ENCODE measurements at places on chromosomes 6 and 20.

GRCh38 chr6:2725999-2726567 lies 24.6 kb downstream of the MYLK4 start:
- DNase-seq = no peak

DNA sequence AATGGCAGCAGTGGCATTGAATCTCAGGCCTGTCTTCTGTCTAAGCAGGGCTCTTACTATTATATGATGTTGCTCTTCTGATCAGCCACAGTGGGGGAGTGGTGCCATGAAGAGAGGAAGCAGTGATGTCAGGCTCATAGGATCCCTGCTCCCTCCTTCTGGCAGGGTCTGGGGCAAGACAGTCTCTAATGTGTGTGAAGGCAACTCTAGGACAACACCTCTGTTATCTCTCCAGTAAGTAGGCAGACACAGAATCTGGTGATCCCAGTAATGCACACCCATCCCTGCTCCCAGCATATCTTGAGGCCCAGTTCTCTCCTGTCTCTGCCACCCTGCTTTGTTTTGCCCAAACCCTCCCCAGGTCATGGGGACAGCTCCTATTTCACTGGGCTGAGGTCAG lies 8.8 kb downstream of the C20orf202 start:
- no peak for DNase-seq

GRCh38 chr6:100465701-100466409 lies 1.1 kb upstream of the SIM1 start:
- DNase-seq = no peak

GRCh38 chr6:13234130-13234529 lies 94.2 kb downstream of the TBC1D7 start:
- DNase-seq = no peak

GRCh38 chr20:22546344-22546743 lies 38.0 kb downstream of the FOXA2 start:
- no peak for DNase-seq

DNA sequence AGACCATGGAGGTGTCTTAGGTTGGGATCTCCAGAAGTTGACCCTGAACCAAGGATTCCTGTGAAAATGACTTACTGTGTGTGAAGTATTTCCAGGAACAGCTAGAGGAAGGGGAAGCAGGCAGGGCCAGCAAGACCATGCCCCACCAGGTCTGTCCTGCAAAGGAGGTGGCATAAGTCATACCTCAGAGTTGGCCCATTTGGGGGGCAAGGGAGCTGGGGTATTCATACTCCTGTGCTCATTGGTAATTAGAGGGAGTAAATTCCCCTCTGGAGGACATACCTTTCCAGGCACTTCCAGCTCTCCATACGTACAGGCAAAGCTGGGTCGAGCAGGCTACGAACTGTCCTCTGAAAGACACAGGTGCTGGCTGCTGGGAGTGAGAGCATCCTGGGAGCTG lies 72.4 kb downstream of the STK35 start:
- no peak for DNase-seq

DNA sequence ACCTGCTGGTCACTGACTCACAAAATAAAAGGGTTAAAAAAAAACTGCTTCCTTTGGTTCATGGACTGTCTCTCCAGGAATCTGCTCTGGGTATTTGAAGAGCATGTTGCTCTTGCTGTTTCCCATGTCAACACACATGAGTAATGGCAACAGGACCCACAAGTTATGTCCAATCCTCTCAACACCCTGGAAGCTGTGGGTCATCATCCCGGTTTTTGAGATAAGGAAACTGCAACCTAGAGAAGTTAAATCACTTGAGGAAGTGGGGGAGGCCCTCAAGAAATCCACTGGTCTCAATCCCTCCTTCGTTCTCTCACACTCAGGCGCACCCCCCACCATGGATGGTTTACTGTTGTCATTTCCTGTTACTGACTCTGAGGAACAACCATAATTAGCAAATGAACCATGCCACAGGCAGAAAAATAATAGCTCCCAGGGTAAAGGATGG lies 12.4 kb downstream of the MAP1LC3A start:
- DNase-seq = no peak

DNA sequence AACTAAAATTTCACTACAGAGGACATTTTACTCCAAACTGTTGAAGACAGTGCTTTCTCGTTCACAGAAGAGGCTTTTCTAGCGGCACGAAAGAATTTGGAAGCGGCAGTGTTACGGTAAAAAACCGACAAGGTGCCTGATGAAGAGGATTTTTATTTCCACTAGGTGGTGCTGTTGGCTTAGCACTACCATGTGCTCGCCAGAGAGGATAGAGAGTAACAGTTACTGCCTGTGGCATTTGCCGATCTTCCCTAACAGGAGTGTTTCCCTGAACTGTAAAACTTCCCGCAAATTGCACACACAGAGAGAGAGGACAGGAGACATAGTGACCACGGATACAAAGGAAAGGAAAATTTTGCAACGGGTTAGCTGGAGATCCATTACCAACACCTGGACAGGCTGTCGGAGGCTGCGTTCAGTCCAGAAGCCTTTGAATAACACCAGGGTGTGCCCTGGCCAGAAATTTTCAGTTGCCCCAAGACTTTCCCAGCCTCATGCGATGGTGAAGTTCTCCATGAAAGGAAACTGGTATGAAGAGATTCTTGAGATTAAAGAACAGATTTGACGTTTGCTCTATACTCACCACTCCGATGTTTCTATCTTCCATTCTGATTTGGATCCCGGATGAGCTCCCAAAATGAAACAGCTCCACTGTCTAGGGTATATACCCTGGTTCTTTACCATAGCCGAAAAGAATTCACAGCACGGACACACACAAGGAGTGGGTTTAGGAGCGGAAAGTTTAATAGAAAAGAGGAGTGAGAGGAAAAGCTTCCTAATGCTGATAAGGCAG lies 48.1 kb downstream of the HLA-DPB1 start:
- DNase-seq = no peak

DNA sequence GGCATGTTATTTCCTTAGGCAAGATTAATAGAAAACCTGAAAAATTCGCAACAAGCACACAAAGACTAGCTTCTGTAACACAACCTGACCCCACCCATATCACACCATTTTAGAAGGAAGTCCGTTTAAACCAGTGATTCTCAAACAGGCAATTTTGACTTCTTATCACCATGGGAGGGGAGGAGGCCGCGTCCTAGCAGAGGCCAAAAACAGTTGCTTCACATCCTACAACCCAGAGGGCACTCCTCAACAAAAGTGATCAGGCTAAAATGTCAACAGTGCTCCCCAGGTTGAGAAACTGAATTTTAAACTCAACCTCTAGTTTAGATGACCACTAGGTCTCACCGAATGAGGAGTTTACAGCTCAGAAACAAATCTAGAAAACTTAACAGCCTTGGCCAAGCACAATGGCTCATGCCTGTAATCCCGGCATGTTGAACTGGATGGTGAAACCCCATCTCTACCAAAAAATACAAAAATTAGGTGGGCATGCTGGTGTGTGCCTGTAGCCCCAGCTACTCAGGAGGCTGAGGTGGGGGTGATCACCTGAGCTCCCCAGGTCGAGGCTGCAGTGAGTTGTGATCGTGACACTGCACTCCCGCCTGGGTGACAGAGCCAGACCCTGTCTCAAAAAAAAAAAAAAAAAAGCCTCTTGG lies 3.4 kb downstream of the SNX5 start:
- DNase-seq = no peak

- no peak for DNase-seq
Measured at GRCh38 chr20:57922083-57922482, 212.3 kb upstream of the PMEPA1 start.

DNA sequence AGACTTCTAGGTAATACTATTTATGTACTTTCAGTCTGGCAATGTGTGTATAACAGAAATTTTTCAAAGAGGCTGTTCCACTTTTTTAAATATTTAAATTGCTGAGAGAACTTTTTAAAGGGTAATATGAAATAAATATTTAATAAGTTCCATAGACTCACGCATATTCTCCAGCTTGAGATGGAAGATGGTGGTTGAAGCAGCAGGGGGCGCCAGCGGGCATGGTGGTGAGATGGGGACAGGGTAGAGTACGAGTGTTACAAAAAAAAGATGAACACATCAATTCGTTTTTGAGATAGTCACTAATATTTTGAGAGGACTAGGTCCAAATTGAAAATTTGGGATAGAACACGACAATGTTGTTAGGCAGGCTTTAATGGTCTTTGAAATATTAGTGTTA lies 68.4 kb downstream of the RSPO3 start:
- peak; percentile 69 for DNase-seq

DNA sequence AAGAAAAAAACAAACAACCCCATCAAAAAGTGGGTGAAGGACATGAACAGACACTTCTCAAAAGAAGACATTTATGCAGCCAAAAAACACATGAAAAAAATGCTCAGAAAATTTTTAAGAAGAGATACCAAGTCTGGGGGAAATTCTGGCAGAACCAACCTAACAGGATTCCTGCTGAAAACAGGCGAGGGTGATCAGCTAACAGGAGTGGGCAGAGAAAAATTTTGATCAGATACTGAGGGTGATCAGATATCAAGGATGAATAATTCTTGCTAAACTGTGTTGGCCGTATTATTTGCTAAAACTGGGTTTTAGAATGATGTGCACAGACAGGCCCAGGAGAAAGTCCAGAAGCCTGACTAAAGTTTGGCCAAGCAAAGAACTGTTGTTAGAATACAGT lies 557.3 kb downstream of the CD109 start:
- no peak for DNase-seq

DNA sequence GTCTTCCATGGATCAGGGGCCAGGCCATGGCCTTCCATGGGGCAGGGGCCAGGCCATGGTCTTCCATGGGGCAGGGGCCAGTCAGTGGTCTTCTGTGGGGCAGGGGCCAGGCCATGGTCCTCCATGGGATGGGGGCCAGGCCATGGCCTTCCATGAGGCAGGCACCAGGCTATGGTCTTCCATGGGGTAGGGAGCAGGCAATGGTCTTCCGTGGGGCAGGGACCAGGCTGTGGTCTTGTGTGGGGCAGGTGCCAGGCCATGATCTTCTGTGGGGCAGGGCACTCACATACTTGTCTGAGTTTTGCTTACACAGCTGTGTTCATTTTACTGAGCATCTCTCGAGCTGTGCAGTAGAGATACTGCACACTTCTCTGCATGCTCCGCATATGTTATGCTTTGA lies 57.3 kb upstream of the THBS2 start:
- DNase-seq = no peak

DNA sequence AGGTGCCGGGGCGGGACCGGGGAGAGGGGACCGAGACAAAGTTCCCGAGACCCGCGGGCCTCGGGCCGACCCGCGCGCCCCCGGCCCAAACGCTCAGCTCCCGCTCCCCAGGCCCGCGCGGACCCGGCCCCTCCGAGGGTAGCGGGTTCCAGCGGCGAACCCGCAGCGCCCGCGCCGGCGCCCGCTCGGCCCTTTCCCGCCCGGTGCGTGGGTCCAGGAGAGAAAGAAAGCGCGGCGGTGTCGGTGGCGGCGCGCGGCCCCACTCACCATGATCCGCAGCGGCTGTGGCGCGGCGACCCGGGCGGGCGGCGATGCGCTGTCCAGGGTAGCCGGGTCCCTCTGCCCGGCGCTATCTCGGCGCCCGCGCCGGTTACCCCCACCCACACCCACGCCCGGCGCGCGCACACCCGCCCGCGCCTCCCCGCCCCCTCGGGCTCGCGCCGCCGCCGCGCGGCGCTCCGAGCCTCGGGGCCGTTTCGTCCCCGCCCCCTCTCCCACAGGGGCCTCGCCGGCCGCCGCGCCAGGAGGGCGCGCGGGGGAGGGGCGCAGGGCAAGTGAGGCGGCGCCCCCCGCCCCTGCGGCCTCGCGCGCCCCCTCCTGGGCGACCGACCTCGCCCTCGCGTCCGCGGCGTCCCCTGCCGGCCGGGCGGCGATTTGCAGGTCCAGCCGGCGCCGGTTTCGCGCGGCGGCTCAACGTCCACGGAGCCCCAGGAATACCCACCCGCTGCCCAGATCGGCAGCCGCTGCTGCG lies at the start of gene ELOVL2:
Gene ELOVL2, minus strand, starts transcription at position 345 of the 751 bp plus-strand sequence. Its CDS starts 75 bp downstream, at position 270.
- DNase-seq = no peak

- no peak for DNase-seq
Measured at GRCh38 chr20:16308754-16309153, 264.5 kb downstream of the KIF16B start.

- no peak for DNase-seq
Measured at GRCh38 chr6:169862892-169863525, 111.6 kb downstream of the ERMARD start.

DNA sequence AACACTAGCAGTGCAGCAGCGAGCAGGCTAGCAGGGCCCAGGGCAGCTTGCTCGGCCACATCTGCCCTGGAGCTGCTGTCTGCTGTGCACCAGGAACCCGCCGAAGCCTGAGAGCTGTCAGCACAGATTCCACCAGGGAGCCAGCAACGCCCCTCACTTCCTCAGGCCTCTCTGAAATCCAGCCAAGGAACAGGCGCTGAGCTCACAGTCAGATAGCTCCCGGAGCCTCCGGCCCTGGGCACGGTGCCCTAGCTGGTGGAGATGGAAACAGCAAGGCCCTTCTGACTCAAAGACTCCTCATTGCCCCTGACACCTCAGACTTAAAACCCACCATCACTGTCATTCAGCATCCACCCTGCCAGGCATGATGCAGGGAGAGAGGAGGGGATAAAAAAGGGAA lies 839.4 kb downstream of the MAFB start:
- no peak for DNase-seq

DNA sequence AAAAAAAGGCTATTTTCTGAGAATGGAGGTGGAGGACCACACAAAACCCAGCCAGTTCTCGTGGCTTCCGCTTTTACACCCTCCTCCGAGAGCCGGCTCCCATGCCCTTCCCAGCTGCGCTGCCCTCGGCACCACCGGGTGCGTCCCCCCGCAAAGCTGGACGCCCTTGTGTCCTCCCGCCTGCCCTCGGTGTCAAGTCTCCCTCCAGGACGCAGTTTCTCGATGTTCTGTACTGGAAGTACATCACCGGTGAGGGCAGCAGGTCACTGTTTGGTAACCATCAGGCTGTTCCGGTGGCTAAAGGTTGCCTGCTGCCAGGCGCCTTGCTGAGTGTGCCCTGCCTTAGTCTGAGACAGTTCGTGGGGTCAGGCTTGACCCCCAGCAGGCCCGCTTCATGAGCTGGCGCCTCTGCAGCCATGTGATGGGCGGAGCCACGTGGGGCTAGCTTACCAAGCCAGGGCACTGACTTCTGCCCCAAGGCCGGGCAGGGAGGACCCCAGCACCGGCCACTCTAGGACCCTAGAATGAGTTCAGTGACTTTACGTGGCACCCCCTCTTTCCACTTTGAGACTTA lies 34.6 kb downstream of the RREB1 start:
- DNase-seq = no peak

GRCh38 chr6:117270055-117270842 lies 4.9 kb downstream of the VGLL2 start:
- no peak for DNase-seq

- no peak for DNase-seq
Measured at GRCh38 chr6:125346926-125347563, 45.3 kb upstream of the HDDC2 start.

DNA sequence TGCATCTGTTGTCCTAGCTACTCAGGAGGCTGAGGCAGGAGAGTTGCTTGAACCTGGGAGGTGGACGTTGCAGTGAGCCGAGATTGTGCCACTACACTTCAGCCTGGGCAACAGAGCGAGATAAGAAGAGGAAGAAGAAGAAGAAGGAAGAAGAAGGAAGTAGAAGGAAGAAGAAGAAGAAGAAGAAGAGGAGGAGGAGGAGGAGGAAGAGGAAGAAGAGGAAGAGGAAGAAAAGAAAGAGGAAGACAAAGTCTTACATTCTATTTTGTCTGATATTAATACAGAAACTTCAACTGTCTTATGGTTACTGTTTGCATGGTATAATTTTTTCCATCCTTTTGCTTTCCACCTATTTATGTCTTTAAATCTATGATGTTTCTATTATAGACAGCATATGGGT lies 7.2 kb upstream of the NELFCD start:
- no peak for DNase-seq

Measured in stimulated activated CD4-positive, alpha-beta T cell treated with anti-CD3 and anti-CD28 coated beads, Interleukin-12 subunit alpha, Interleukin-12 subunit beta, amount 100 ng/mL, for 24 hours (primary cell).